ENCODE measurements at places on chromosomes 6 and 20. TPM values are rescaled to one million over a fixed set of nuclear protein-coding genes. Genes with fewer than 3 reads are reported as not detected.

DNA sequence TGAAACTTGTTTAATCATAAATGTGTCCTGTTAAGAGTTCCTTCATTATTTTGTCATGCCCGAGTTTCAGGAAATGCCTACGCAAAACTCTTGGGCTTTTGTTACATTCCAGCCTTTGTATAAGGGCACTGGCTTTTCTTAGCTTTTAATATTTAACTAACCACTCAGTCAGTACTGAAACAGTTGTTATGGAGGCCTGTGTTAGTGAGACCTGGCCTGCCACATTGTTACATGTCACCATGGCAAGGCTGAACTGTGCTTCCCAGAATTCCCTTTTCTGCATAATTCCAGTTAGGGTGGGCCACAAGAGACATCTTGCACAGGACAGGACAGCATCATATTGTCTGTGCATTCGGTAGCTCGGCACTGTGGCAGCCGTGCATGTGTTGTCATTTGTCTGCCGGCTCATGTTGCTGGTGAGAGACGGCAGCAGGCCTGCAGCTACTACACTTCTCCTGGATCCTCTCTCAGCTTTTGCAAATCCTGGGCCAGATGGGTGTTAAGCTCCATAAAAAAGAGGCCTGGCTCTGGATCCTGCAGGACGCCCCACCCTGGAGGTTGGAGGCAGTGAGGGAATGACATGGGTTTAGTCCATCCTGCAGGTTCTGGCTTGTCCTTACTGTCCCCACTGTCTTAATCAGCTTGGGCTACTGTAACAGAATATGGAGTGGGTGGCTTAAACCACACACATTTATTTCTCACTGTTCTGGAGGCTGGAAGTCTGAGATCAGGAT is 128.8 kb upstream of the DTNBP1 start:
- peak; percentile 30 for DNase-seq

DNA sequence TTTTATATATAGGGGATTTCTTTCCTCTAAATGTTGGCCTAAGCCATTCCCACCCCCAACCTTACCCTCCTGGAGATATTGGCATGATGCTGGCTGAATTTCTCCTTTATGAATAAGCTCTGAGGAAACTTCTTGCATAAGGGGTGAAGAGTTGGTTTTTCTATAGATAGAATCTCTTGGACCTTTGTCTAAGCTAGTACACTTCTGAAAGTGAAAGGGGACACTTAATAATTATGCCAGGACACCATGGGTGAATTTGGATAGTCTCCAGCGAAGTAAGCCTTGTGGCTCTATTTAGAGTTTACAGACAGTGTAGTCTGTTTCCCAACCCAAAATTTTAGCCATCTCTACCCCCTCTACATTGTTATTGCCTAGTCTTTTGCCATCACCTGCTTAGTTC is 27.1 kb upstream of the FABP7 start:
- no peak for DNase-seq

- DNase-seq = no peak
Observed at GRCh38 chr6:7418238-7418905, 28.8 kb downstream of the RIOK1 start.

- no peak for DNase-seq
Observed at GRCh38 chr6:128124713-128125112, 223.9 kb upstream of the THEMIS start.

DNA sequence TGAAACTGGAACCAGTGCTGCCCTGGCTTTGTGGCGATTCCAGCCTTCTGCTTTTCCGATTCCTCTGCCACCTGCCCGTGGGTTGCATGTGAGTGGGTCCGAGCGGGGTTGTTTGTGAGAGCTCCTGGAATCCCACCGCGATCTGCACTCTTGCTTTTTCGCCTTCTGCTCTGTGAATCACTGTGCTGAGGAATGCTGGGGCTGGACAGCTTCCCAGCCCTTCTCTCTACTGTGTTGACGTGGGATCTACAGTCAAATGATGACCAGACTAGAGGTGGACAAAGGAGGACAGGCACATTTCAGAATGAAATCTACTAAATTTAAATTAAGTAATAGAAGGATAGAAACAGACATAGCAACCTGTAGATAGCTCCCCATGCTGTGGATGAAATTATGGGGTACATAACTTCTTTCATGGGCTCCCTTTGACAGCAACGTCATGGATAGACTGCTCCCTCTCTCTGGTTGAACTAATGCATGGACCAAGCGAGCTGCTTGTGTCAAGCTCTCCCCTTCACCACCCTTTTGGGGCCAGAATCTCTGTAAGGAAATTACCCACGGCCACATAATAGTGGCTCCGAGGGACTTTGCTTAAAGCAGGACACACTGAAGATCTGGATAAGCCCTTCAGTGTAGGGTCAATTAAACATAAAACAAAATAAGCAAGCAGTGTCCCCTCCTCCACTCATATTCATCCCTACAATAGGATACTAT is 2.0 kb downstream of the FNDC1 start:
- DNase-seq = no peak

GRCh38 chr6:54185885-54186284 is 74.6 kb downstream of the MLIP start:
- DNase-seq = no peak

DNA sequence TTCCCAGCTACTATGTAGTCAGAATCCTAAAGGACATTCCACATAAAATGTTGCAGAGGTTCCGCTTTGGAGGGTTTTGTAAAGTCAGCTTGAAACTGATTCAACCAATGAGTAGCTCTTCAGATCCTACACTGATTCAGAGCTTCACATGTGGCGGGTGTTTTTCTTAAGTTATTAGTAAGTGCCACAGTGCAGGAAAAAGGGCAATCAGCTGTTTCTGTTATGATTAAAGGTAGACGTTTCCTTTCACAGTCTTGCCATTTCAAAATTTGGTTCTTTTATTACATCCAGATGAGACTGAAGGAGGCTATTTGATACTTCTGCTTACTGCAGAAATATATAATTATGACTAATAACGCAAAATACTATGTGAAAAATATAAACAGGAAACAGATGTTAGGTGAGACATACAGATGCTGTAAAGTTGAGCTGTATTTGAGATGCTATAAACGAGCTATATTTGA is 443.9 kb downstream of the CDKAL1 start:
- no peak for DNase-seq

GRCh38 chr6:11241793-11242201 is 9.3 kb upstream of the NEDD9 start:
- DNase-seq = peak; percentile 74

- DNase-seq = no peak
Observed at GRCh38 chr6:77678048-77678447, 25.2 kb downstream of the MEI4 start.

- DNase-seq = no peak
Observed at GRCh38 chr20:50270569-50270968, 79.9 kb downstream of the CEBPB start.

GRCh38 chr6:44342489-44342888 is at the start of gene SPATS1:
Gene SPATS1, plus strand, starts transcription at chr6:44342650. Its CDS starts 446 bp downstream, at chr6:44343096.
- no peak for DNase-seq

GRCh38 chr6:16776394-16777017 is 15.2 kb upstream of the ATXN1 start:
- no peak for DNase-seq

GRCh38 chr6:11947063-11947462 is 65.0 kb upstream of the HIVEP1 start:
- no peak for DNase-seq

- peak; percentile 28 for DNase-seq
Observed at GRCh38 chr6:71289039-71289801, 609 bp downstream of the OGFRL1 start.

- no peak for DNase-seq
Observed at GRCh38 chr6:53043581-53043980, 21.6 kb upstream of the FBXO9 start.

DNA sequence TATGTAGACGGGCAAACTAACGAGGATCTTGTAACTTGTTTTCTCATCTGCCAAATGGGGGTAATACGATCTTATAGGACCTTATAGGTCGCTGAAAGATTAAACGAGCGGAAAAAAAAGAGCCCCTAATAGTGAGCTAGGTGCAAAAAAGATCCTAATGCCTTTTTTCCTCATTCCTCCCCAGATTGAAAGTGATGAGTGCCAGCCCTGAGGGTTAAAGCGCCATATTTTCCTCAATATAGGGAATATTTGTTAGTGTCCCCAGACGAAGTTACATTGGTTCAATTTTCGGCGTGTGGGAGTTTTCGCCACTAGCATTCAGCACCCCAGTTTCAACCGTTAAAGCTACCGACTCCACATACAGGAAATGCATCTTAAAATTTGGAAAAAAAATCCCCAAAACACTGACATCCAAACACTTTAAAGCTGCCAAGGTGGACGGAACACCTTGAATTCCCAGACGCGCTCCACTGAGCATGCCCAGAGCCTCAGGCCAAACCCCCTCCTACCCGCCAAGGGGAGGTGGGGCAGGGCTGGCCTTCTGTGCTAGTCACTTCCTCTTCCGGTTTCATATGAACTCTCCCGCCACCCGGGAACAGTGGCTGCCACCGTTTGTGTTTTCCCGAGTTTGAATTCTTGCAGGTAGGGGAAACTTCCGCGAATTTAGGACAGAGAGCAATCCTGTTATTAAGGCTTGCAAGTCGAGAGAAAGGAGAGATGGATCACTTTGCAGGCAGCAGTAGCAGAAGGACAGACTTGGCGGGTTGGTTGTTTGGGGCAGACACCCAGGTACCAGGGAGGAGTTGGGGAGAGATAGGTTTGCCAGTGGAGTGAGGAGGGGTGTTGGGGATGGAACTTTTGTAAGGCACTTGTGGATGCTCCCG is at the start of gene PRIM2:
Gene PRIM2, plus strand, starts transcription at position 571 of the 884 bp plus-strand sequence. CDS start 816 bp downstream, outside the sequence.
- DNase-seq = peak; percentile 77

DNA sequence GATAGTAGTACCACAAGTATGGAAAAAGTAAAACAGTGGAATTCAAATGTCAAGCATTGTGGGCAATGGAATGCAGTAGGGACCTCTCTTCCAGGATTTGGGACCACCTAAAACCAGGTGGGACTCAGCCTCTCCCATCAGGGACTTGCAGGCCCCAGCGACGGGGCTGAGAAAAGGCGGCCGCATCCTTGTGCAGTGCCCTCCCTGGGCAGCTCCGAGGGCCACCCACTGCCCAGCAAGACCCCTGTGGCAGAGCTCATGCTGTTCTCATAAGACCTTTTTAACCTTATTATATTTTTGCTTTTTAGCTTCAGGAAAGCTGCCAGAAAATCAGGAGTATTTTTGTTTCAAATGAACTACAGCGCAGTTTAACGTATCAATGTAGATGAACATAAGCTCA is 142.6 kb upstream of the RPS6KA2 start:
- DNase-seq = no peak

DNA sequence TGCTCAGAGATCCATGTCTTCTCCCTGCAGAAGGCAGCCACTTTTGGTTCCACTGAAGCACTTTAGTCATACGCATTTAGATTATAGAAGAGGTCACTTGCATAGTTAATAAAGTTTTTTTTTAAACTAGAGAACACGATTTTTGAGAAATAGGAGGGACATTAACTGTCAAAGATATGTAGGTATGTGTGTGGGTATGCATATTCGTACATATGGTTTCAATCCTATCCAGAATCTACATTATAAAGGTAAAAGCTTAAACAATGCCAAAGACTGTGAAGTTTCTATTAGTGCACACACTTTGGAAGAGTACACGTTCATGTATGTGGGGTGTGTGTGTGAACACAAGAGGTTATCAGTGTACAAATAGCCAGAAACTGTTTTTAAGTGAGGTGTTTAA is 103.2 kb downstream of the BTBD3 start:
- DNase-seq = no peak

DNA sequence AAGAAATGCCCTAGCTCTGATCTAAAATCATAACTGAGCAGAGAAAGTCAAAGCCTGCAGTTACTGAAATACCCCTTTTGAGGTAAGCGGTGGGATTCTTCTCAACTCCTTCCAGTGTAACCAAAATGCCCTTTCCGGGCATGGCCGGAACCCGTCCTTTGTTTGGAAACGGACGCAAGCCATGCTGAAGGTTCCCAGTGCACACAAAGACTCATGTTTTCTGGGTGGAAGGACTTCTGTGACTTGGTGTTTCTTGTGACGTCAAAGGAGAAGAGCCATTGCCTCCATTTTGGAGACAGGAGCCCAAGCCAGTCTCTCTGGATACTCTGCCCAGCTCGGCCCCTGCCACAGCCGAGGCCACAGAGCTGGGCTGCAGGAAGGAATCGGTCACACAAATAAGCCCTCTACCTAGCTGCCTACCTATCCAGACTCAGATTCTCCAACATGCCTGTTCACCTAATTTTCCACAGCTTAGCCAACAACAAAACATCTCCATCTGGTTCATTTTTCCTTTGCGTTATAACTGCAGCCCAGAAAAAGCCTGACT is 182.8 kb downstream of the TBXT start:
- DNase-seq = no peak

- no peak for DNase-seq
Observed at GRCh38 chr6:144580771-144581170, 295.6 kb downstream of the UTRN start.

DNA sequence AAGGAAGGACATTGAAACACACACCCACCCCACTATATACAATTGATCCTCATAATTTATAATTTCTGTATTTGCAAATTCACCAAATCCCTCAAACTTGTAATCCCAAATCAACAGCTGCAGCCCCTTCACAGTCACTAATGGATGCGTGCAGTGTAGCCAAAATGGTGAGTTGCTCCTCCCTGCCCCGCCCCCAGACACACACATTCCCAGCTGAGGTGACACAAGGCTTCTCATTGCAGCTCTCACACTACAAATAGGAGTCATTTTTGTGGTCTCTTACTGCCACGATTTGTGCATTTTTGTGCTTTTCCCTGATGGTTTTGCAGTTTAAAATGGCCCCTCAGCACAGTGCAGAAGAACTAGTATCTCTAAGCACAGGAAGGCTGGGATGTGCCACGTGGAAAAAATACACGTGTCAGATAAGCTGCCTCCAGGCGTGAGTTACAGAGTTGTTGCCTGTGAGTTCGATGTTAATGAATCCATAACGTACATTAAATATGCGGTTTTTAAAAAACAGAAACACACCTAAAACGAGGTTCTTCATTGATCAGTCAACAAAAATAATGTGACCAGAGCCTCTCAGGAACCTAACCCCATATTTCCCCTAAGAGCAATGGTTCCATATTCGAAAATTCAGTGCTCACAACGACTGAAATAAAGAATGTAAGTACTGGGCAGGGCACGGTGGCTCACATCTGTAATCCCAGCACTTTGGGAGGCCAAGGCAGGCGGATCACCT is 8.2 kb downstream of the ATP9A start:
- no peak for DNase-seq

DNA sequence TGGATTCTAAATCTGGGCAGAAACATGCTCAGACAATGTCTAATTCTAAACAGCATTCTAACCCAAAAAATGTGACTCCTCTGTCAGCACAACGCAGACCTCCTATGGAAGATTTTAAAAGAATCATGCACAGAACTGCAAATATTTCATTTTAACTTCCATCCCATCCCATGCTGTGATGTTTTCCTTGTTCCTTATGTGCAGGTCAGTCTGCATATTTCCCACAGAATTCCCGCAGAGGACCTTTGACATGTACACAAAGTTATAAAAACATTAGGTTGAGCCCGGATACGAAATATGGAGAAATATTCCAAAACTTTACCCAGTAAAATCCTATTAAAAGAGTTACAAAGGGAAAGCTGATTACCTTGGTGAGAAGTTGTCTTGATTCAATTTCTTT is 467.1 kb upstream of the EPHA7 start:
- DNase-seq = no peak

GRCh38 chr6:21844120-21844917 is 250.8 kb downstream of the SOX4 start:
- no peak for DNase-seq

SNAP91 gene
- polyA plus RNA-seq = 0.46 TPM

CRYBG1 gene
- polyA plus RNA-seq = 7.8 TPM

FAM184A gene
- 62.5 TPM for polyA plus RNA-seq

EFCAB8 gene
- not detected for polyA plus RNA-seq

ZNF311 gene
- 7.3 TPM for polyA plus RNA-seq

HCK gene
- polyA plus RNA-seq = 5.5 TPM

SLC39A7 gene
- 94.9 TPM for polyA plus RNA-seq

F13A1 gene
- 72.7 TPM for polyA plus RNA-seq

WTAP gene
- 125 TPM for polyA plus RNA-seq

PRR18 gene
- 0.39 TPM for polyA plus RNA-seq

EYS gene
- 0.58 TPM for polyA plus RNA-seq

KCNK16 gene
- polyA plus RNA-seq = 0.22 TPM

Measured in right lung (tissue), 10 donors.